Stimulated activated CD8-positive, alpha-beta memory T cell treated with anti-CD3 and anti-CD28 coated beads, Interleukin-7, amount 100 ng/mL, for 1 hour (primary cell): ENCODE measurements at places on chromosomes 1 and 21.

GRCh38 chr1:238639861-238640260 lies 746.5 kb upstream of the CHRM3 start:
- no peak for DNase-seq

DNA sequence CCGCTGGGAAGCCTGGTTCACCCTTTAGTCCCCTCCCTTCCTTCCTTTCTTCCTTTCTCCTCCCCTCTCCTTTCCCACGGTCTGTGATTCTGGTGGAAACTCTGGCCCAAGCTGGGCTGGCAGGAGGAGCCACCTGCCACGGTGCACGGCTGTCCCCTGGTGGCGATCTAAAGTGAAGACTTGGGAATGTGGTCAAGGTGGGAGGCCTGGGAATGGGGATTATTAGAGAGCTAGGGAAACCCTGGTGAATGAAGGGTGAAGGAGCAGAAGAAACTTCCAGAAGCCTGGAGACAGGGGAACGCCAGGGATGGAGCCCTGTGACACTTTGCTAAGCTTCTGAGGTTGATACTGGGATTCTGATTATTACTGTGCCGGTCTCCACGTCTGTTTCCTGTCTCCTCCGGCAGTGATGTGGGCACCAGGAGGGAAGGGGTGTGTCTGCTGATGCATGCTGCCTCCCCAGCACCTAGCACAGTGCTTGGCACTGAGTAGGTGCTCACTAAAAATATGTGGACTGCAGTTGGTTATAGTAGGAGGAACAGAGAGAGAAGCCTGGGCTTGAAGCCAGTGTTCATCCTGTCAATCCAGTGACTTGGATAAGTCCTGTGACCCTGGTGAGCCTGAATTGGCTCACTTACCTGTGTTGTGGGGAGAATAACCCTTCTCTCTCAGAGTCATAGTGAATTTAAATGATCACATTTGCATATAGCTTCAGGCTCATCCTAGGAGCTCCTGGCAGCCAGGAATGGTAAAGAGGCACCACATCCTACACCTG lies 71.2 kb upstream of the NBPF3 start:
- no peak for DNase-seq

GRCh38 chr1:185775501-185775900 lies 41.3 kb downstream of the HMCN1 start:
- no peak for DNase-seq

- DNase-seq: peak; percentile 2
Measured at GRCh38 chr1:169892927-169893644, 610 bp downstream of the SCYL3 start.

DNA sequence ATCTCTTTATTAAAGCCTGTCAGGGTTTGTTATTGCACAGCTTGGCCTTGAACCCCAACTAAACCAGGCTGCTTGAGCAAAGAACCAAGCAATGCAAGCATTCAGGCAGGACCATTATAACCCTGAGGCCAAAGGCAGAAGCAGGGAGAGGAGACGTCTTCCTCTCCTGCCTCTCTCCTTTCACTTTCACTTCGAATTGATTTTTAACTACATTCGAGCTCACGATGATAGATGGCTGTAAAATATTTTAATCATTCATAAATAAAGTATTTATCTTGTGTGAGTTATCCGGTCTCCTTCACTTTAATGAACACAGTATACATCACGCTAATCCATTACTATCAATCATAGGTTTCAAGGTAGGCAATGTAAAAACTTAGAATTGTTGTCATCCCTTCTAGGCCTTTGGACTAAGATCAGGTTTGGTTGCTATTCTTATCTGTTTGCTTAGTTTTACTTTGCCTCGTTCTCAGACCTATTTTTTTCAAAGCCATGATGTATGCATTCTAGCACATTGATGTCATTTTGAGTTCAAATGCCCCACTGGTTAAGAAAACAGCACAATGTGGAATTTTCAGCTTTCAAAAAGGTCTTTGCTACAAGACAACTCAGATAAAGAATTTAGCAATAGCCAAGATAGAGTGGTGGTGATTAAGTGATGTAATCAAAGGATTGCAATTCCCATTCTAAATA lies 480.2 kb upstream of the RUNX1 start:
- DNase-seq: no peak

DNA sequence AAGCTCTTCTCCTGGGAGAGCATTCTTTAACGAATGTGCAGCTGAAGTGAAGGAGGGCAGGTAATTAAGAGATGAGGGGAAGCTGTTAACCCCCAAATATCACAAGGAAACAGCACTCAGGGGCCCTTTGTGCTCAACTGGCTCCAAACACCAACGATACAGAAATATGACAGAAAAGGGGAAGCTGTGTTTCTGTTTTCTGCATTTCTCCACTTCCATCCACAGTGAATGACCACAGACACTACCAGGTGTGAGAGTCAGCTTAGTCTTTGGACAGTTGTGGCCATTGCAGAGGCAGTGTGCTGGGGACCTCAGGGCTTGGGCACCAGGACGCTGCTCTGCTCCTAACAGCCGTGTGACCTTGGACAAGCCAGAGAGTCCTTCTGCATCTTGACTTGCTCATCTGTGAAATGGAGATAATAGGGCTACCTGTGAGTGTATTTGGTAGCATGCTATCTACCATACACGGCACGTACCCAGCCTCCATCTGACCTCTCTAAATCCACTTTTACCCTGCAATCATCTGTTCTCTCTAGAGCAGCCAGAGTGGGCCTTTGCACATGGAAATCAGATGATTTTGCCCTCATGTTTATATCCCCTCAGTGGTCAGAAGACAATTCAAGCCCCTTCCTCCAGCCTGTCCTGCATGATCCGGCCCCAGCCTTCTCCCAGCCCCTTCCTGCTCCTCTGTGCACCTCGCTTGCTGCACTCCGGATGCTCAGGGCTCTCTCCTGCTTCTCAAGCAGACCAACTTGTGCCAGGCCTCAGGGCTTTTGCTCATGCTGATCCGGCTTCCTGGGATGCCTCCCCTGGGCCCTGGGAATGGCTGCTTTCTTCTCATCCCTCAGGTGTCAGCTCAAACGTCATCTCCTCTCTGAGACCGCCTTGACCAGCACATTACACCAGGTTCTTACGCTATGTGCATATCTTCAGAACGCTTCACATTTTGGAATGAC lies 4.7 kb upstream of the TINAGL1 start:
- DNase-seq: no peak

GRCh38 chr21:45299864-45300785 lies 12.4 kb upstream of the POFUT2 start:
- DNase-seq: no peak

- no peak for DNase-seq
Measured at GRCh38 chr1:12630946-12631530, 12.8 kb upstream of the AADACL4 start.

GRCh38 chr1:202230061-202230938 lies 36.7 kb downstream of the LGR6 start:
- no peak for DNase-seq

- no peak for DNase-seq
Measured at GRCh38 chr1:232213928-232214327, 416.0 kb downstream of the SIPA1L2 start.

- DNase-seq: no peak
Measured at GRCh38 chr1:225700164-225700821, 47.4 kb upstream of the ENAH start.

DNA sequence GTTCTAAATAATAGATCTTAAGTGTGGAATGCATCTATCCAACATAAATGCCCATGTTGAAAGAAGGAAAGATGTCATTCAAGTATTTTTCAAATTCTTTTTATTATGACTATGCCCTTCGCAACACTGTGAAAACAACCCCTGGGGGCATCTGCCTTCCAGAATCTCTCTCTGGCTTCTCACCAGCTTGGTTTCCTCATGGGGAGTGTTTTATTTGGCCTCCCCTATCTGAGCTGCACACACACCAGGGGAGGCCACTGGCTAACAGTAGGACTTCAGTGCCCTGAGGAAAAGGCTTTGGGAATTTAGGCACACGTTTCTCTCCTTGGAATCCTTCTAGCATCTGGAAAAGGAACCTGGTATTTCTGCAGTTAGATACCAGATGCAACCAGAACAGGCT lies 130.6 kb downstream of the EDEM3 start:
- DNase-seq: no peak

DNA sequence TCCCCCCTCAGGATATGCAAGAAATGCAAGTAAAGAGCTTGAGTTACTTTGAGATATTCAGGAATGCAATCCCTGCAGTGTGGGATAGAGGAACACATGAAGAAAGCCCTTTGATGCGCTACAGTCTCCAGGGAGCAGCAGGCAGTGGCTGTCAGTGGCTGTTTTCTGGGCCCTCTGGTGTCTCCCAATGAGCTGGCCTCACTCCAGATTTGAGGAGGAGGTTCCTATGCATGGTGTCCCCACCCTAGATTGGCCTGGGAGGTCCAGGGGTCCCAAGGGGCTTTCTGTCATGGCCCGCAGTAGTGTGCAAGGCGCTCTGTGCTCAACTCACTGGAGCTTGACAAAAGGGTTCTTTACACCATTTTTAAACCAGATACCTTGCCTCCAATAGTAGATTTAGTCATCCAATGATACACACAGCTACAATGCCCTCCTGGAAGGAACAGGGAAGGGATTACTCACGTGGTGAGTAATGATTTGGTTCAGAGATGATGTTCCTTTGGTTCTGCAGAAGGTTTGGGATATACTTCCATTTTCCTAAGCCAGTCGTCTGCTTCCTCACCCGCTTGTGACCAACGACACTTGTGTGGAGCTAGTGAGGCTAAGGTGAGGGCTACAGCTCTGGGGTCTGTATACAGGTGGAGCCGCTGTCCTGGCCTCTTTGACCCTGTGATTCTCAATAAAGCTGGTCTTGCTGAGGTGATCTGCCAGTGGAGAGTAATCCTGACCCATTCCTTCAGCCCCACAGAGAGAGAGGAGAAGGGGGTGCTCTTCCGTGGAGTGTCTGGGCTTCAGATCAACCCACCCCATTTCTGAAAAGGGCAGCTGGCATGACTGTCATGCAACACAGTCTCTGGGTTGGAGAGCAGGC lies 6.6 kb downstream of the BATF3 start:
- no peak for DNase-seq

- DNase-seq: no peak
Measured at GRCh38 chr1:50631161-50631560, 207.9 kb upstream of the DMRTA2 start.

- DNase-seq: no peak
Measured at GRCh38 chr1:19203440-19203839, 6.6 kb downstream of the UBR4 start.

DNA sequence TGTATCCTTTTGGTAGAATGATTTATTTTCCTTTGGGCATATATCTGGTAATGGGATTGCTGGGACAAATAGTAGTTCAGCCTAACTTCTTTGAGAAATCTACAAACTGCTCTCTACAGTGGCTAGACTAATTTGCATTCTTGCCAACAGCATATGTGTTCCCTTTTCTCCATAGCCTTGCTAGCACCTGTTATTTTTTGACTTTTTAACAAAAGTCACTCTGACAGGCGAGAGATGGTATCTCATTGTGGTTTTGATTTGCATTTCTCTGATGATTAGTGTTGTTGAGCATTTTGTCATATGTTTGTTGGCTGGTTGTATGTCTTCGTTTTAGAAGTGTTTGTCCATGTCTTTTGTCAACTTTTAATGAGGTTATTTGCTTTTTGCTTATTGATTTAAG lies 99.8 kb downstream of the UCK2 start:
- DNase-seq: no peak

GRCh38 chr1:119795261-119796200 lies 15.7 kb downstream of the REG4 start:
- DNase-seq: no peak

GRCh38 chr1:78577257-78578100 lies 42.8 kb upstream of the IFI44L start:
- DNase-seq: no peak

- no peak for DNase-seq
Measured at GRCh38 chr1:30962609-30963508, 54.3 kb upstream of the SDC3 start.

- DNase-seq: no peak
Measured at GRCh38 chr21:28729887-28730286, 262.8 kb downstream of the LTN1 start.

- no peak for DNase-seq
Measured at GRCh38 chr1:10522322-10522860, 47.6 kb downstream of the PEX14 start.

DNA sequence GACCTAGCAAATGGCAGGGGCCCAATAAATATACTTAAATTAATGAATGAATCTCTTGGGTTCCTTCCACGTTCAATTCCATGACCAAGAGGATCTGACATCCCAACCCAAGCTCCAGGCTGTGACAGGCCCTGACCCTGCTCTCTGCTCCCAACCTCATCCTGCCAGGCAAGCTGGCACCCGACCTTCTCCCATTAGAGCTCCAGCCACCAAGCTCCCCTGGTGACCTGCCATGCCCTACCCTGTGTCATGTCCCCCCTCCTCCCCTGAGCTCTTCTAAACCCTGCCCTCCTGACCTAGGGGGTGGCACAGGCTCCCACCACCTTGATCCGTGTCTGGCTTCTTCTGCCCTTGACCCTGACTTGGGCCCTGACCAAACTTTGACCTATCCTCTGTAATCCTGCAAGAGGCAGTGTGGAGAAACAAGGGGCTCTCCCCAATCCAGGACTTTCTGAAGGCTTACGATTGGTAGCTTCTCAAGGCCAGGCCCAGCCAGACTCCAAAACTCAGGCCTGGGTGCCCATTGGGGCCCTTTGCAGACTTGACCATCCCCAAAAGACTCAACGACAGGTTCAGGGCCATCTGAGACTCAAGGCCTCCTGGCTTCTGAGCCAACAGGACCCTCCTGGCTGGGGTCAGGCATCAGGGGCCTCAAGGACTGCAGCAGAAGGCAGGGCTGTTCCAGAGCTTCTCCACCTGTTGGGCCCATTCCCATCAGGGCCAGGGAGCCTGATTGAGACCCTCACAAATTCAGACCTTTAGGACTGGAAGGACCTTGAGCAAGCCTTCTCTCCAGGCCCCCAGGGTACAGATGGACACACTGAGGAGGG lies 249.0 kb downstream of the PTPRU start:
- no peak for DNase-seq

- DNase-seq: no peak
Measured at GRCh38 chr1:22245726-22246125, 102.8 kb upstream of the WNT4 start.

DNA sequence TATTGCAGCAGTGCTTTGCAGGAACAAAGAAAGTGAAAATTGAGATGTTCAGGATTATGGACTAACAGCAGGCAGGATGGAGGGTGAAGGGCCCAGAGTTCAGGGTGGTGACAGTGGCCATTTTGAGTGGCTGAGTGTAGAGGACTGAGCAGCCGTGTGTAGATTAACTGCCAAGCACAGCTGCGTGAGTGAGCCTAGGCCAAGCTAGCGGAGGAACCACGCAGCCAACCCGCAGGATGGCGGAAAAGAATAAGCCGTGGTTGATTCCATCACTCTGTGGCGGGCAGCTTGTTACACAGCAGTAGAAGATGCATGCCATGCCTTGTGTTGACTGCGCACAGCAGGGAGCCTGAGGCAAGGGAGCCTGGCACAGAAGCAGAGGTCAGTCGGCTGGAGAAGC lies 102.5 kb upstream of the KIF26B start:
- no peak for DNase-seq
